CD4-positive, alpha-beta T cell (primary cell): ENCODE measurements at places on chromosomes 12 and 14. TPM values are rescaled to one million over a fixed set of nuclear protein-coding genes. Genes with fewer than 3 reads are reported as not detected.
A peak's percentile ranks its signal among the peaks of the same experiment; 100 is the strongest.

SERPINA10 gene
- not detected for total RNA-seq

SLC25A47 gene
- not detected for total RNA-seq

OTUB2 gene
- not detected for total RNA-seq

JAG2 gene
- total RNA-seq: 0.66 TPM

LALBA gene
- not detected for total RNA-seq

NOC4L gene
- total RNA-seq: 22.3 TPM

RAD9B gene
- 0.63 TPM for total RNA-seq

CATSPERB gene
- total RNA-seq: 7.1 TPM

PLXNC1 gene
- 5.2 TPM for total RNA-seq

NFKBIA gene
- 977 TPM for total RNA-seq

BDKRB1 gene
- total RNA-seq: not detected

DEGS2 gene
- 0.11 TPM for total RNA-seq

HOXC9 gene
- not detected for total RNA-seq

CEBPE gene
- total RNA-seq: not detected

PMEL gene
- not detected for total RNA-seq

KRT7 gene
- not detected for total RNA-seq

FUT8 gene
- 39.1 TPM for total RNA-seq

LRRC43 gene
- total RNA-seq: not detected

VPS37B gene
- total RNA-seq: 97.7 TPM

SLC6A15 gene
- not detected for total RNA-seq

GRCh38 chr14:72708708-72709475 lies 185.0 kb downstream of the DPF3 start:
- DNase-seq: no peak

DNA sequence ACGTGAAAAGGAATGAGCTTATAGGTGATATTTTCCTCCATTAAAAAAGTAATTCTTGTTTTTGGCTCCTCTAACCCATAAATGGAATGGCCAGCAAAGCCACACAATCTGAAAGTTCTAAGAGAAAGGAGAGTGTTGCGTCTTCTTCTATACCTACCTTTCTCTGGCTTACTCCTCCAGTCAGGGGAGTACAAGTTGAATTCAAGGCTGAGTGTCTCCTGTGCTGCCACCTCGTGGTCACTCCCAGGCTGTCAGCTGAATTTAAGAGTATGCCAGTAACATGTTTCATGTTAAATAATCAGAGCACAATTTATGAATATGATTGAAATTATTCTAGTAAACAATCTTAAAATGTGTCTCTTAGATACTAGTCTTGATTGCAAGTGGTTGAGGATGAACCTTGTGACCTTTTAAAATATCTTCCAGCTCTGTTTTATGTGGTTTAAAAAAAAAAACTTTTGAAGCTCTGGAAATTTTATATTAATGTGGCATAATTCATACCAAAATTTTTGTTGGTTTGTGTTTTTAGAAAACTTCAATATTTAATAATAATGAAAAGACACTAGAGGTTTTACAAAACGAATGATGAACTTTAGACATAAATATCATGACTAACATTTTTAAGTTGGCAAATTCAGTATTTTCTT lies 31.7 kb downstream of the PTHLH start:
- DNase-seq: peak; percentile 61

GRCh38 chr14:88303041-88303440 lies 20.0 kb downstream of the KCNK10 start:
- DNase-seq: no peak

- peak; percentile 62 for DNase-seq
Measured at GRCh38 chr14:63933110-63933509, 80.3 kb downstream of the SYNE2 start.

GRCh38 chr12:132238488-132238854 lies 90.9 kb downstream of the GALNT9 start:
- DNase-seq: no peak

DNA sequence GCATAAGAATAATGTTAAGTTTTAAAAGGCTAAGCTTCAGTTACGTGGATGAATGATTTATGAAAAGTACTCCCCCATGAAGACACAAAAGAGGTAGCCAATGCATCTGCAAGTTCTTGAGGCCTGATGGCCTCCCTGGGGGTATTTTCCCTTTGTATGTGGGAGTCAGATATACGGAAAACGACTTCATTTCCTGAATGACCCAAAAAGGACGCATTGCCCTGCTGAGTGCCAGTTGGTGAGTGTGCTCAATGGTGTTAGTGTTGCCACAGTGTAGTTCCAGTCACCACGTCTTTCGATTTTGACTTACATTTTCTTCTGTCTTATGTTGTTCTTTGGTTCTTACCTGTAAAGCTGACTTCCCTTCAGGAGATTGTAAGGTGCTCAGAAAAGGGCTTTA lies 8.0 kb downstream of the ETV6 start:
- DNase-seq: no peak

GRCh38 chr14:94341656-94342333 lies 18.7 kb upstream of the SERPINA6 start:
- DNase-seq: no peak

DNA sequence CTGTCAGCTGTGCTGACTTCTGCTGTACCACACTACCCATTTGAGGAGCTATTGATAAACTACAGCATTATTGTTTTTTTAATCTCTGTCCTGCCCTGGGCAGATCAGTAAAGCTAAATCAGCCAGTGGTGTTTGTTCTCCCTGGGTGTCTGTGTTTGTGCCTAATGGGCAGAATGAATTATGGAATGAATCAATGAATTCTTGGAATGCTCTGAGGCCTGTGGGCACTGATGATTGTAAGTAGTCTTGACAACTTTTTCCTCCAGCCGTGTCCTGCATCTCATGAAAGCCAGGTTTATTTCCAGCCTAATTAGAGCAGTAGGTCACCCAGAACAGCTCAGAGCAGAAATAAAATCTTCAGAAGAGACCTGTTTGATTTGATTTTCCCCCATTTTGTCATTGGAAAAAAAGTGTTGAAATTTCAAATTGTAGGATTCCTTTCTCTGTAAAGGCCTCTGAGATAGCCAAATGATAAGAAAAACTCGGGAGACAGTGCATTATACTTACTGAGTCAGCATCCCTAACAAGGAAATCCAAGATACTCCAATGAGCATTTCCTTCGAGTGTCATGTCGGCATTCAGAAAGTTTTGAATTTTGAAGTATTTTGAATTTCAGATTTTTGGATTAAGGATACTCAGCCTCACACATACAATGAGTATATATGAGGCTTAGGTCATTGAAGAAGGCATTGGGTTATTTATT lies 19.4 kb upstream of the EVL start:
- no peak for DNase-seq

DNA sequence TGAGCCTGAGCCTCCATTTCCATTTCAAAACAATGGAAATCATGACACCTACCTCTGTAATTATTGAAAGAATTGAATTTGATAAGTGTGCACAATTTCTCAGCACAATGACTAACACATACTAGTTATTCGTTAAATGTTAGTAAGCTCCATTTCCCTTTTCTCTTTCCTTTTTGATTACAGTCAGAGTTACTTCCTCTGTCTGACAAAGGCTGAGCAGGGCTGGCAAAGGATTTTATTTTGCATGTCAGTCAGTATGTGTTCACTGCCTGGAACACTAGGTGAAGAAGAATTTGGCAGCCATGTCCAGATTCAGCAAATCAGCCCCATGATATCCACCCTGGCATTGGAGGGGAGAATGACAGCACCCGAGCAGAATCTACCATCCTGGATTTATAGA lies 12.2 kb upstream of the RHOJ start:
- no peak for DNase-seq

GRCh38 chr12:124499190-124499753 lies 68.1 kb downstream of the NCOR2 start:
- no peak for DNase-seq

GRCh38 chr14:77082356-77082755 lies 15.7 kb upstream of the CIPC start:
- DNase-seq: no peak

- DNase-seq: no peak
Measured at GRCh38 chr12:2221030-2221621, 168.3 kb downstream of the CACNA1C start.

- no peak for DNase-seq
Measured at GRCh38 chr14:22648506-22648905, 4.4 kb upstream of the OR6J1 start.

- DNase-seq: no peak
Measured at GRCh38 chr12:126627596-126627995, 1562.4 kb downstream of the AACS start.

DNA sequence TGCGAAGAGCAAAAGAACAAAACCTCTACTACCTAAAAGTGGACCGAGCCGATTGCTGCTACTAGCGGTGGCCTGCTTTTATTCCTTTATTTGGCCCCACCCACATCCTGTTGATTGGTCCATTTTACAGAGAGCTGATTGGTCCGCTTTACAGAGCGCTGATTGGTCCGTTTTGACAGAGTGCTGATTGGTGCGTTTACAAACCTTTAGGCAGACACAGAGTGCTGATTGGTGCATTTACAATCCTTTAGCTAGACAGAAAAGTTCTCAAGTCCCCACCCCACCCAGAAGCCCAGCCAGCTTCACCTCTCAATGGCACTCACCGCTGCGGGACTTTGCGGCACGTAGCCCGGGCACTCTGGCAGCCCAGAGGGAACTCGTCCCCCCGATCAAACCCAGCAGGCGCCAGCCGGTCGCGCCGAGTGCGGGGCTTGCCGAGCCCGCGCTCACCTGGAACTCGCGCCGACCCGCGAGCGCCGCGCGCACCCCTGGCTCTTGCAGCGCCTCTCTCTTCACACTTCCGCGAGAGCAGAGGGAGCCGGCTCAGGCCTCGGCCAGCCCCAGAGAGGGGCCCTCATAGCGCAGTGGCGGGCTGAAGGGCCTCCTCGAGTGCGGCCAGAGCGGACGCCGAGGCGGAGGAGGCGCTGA lies 8.7 kb upstream of the FGD4 start:
- DNase-seq: no peak

- no peak for DNase-seq
Measured at GRCh38 chr12:48816143-48816854, 2.0 kb upstream of the CACNB3 start.

DNA sequence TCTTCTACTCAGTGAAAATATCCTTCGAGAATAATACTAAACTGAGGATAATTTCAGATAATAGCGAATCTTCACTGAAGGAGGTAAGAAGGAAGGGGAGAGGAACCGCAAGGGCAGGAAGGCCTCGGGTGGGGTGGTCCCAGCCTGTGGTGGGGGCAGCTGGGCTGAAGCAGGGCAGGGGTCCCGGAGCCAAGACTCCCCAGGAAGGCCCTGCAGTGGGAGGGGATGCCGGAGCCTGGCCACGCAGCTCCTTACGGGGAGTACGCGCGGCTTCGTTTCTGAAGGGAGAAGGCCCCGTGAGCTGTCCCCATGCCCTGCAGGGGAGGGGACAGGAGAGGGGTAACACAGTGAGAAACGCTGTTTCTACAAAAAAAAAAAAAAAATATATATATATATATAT lies 21.2 kb downstream of the STX2 start:
- DNase-seq: no peak

- DNase-seq: no peak
Measured at GRCh38 chr12:113880988-113881962, 84.8 kb downstream of the RBM19 start.

GRCh38 chr14:61331992-61332657 lies 10.7 kb downstream of the PRKCH start:
- no peak for DNase-seq

DNA sequence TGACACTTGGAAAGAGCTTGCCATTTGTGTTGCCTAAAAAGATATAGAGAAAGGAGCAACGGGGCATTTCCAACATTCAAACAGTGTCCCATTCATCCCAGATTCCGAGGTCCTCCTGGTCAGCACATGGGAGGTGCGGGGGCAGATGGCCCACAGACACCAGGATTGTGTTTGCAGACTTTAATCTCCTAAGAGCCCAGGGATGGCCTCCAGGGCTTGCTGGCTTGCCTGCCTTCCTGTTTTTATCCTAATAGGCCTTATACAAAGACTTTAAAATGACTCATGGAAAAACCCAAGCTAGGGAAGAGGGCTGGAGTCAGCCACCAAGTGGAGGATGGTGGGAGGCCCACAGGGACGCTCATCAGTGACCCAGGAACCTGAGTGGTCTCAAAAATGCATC lies 21.5 kb upstream of the FAM181A start:
- no peak for DNase-seq

- DNase-seq: no peak
Measured at GRCh38 chr14:61599942-61600341, 95.4 kb upstream of the HIF1A start.

DNA sequence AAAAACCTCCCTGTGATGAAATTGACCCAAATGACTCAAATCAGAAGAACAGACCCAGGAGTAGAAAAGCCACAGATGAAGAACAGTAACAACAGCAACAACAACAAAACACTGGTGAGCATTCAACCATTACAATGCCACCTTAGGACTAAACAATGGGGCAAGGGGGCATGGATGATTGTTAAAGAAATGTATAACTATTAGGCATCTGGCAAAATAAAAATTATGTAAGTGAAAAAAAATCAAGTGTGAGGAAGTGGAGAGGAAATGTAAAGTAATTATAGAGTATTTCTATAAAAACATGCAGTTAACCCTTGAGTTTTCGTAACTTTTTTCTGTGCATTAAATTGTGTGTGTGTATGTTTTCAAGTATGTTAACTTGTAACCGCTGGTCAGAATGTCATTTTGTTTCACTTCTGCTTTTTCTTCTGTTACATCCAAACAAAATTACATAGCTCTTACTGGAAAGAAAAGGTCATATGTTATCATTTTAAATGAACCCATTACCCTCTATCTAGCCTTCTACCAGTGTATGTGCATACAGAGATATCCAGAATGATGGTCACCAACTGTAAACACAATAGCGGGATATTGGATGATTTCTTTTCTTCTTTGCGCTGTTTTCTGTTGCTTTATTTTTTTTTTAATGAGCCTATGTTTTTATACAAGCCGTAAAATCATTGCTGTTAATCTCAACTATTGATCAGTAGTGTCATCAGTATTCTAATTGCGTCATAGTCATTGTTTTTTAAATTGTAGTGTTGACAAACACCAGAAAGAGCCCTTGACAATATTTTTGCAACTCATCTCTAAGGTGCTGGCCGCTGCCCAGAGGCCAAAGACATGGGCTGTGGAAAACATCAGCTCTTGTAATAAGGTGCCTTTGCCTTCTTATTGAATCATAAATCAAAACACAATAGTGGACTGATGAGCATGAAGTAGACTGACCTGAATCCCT lies 170.6 kb downstream of the CRADD start:
- no peak for DNase-seq

GRCh38 chr12:40583743-40584142 lies 108.5 kb upstream of the CNTN1 start:
- no peak for DNase-seq

GRCh38 chr14:77314539-77315457 lies 5.9 kb downstream of the POMT2 start:
- DNase-seq: no peak

GRCh38 chr14:66643344-66643743 lies 135.4 kb downstream of the GPHN start:
- no peak for DNase-seq

DNA sequence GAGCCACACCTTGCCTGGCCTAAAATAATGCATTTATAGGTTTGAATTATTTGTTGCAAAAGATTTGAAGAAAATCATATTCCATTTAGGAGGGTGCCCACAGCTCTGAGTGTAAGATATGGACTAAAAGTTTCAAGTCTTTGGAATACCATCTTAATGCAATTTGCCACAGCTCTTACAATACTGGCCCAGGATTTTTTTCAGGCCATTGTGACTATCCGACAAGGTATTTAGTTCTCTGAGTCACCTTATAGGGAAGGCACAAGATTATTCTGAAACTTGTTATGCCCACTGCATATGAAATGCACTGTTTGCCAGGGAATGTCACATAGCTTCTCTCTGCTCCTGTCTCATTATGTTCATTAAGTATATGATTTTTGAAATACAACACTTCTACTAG lies 29.6 kb upstream of the SLC6A13 start:
- DNase-seq: no peak

- DNase-seq: peak; percentile 11
Measured at GRCh38 chr14:24518851-24519250, 10.8 kb upstream of the CMA1 start.

- DNase-seq: peak; percentile 20
Measured at GRCh38 chr12:121005346-121005815, 10.9 kb downstream of the C12orf43 start.
